ENCODE measurements at places on chromosomes 11 and 22. TPM values are rescaled to one million over a fixed set of nuclear protein-coding genes. Genes with fewer than 3 reads are reported as not detected.

Gene PPM1F
- total RNA-seq, result 19.2 TPM

Gene BARX2
- not detected for total RNA-seq

Gene ZNF280A
- not detected for total RNA-seq

Gene SMIM35
- total RNA-seq, result not detected

Gene GRM5
- 149 TPM for total RNA-seq

Gene ZNF215
- 5.3 TPM for total RNA-seq

Gene RAPSN
- not detected for total RNA-seq

Gene DBX1
- total RNA-seq, result not detected

Gene SLC22A6
- 10.6 TPM for total RNA-seq

Gene TRPT1
- 10.6 TPM for total RNA-seq

Gene C11orf16
- not detected for total RNA-seq

Gene FAM180B
- total RNA-seq, result not detected

Gene CDC42EP2
- total RNA-seq, result 6.1 TPM
